Amniotic stem cell (primary cell): ENCODE measurements at places on chromosomes 6 and 20.

DNA sequence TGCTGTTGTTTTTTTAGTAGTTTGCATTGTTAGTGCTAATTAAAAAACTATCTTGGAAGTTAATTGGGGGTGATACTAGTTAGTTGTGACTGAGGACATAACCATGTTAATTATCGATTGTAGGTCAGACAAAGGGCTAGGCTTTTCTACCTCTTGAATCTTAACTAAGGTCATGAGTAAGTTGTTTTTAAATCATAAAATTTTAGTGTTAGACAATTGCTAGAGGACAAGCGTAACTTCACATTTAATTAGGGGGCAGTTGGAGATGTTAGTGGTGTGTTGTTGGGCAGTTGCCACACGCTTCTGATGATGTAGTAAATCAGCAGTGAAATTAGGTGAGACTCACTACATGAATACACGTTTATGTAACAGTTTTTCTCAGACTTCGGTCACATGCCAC, 619.1 kb upstream of the FLRT3 start:
- no peak for DNase-seq

DNA sequence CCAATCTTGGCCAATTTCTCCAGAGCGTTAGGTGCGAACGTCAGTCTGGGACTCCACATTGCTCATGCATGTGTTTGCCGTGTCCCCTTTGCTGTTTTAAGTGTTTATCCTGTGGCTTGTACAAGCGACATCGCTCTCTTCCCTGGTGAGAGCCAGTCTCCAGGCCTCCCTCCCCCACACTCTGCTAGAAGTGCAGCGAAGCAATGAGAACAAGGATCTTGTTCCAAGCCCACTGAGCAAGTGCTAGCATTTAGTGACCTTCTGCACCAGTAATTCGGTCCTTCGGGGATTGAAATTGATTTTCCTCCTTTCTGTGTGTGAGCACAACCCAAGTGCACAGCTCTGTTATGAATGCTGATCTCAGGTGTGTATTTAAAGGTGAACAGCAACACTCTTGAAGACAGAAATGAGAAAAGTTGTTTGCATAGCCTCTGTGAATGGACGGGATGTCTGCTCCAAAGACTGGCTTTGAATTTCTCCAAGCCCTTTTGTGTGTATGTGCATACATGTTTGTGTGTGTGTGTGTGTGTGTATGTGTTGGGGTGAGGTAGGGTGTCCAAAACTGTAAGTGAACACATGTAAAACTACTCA, 29.0 kb downstream of the CD83 start:
- no peak for DNase-seq

DNA sequence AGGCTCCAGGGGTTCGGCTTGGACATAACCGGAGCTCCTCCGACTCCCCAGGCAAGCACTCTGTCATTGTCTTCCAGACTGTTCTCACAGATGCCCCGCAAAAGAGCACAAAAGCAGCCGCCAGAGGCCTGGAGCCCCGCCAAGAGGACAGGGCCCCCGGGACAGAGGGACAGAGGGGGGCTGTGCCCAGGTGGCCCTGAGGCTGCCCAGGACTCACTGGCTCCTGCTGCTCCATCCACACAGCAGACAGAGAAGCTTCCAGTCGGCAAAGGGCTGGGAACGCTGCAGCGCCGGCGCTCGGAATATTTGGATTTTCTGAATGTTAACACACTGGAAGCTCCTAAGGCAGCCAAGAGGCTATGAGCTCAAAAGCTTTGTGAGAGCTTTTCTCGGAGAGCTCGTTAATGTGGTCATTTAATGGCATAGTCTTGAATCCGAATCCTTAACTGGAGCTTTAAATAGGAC, 68.0 kb upstream of the QKI start:
- no peak for DNase-seq

DNA sequence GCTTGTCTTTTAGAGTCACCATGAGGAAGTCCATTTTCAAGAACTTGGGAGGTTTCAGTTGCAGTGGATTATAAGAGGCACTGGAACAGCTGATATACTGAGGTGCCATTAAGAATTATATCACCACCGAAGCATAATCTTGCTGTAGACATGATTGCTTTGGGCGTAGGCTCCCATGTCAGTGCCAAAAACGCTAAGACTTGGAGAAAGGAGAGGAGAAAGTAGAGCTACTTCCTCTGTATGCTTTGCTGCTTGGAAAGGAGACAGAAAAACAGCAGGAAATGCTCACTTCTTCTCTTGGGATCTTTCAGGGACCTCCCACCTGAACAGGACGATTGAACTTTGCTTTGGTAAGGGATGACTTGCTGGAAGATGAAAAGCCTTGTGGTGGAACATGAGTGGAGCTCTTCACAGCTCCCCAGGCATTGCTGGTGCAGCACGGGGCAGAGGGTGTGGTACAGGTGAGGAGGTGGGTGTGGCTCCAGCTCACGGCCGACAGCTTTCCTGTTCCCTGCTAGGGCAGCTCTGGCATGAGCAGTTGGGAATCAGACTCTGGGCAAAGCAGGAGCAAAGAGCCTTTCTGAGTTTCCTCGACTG, 190.4 kb upstream of the JAG1 start:
- no peak for DNase-seq
